A549 (cell line): ENCODE measurements at places on chromosomes 2 and 18. TPM values are rescaled to one million over a fixed set of nuclear protein-coding genes. Genes with fewer than 3 reads are reported as not detected.

- DNase-seq = no peak
Measured at GRCh38 chr2:121902171-121902591, 146.7 kb downstream of the TSN start.

- DNase-seq = no peak
Measured at GRCh38 chr2:241241669-241242068, 53.2 kb downstream of the ANO7 start.

DNA sequence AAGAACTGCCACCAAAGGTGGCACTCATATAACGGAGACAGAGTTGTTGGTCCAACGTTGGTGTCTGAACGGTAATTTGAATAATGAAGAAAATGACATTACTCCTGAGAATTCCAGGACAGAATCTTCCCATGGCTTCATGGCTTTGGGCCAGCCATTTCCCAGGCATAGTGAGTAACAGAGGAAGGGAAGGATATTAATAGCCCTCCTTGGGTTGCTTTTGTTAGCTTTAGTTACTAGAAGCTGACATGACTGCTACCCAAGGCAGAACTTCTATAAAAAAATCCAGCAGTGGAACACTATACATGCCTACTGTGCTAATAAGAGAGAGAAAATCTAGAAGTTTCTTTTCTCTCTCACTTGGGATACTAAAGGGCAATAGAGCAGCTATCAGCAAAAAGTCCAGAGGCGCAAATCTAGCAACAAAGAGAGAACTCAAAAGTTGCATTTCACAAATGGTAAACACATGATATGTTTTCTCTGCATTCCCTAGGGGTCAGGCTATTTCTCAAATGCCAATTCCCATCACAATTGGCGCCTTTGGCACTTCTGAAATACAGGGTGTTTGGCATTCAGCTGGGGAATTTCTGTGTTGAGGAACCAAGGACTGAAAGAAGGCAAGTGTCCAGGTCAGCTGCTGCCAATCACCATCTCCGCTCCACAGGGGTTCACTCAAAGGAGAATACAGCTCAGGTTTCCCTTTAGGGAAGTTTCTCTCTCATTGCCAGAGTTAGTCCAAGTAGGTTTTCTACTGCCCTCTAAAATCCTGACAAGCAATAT is 160.8 kb upstream of the KYNU start:
- no peak for DNase-seq

DNA sequence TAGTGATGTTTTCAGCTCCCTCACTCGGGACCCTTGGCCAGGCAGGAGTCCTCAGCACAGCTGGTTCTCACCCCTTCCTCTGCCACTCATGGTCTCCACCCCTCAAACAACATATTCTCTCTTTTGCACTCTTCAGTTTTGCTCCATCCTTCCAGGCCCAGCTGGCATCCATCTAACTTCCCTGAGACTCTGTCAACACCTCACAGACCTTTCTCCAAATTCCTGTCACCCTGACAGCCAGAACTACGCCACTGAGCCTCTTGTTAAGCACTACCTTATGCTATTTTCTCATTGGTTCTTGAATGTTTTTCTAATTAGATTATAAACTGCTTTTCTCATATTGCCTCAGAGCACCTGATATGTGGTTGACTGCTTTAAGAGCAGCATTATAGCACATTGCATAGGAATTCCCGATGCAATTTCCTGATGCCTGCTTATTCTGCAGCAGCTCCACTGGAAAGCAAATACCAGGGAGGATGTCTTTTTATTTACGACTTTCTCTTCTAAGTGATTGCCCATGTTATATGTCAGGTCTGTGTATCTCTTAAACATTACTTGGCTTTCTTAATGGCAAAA is 12.4 kb upstream of the INO80C start:
- DNase-seq = no peak

DNA sequence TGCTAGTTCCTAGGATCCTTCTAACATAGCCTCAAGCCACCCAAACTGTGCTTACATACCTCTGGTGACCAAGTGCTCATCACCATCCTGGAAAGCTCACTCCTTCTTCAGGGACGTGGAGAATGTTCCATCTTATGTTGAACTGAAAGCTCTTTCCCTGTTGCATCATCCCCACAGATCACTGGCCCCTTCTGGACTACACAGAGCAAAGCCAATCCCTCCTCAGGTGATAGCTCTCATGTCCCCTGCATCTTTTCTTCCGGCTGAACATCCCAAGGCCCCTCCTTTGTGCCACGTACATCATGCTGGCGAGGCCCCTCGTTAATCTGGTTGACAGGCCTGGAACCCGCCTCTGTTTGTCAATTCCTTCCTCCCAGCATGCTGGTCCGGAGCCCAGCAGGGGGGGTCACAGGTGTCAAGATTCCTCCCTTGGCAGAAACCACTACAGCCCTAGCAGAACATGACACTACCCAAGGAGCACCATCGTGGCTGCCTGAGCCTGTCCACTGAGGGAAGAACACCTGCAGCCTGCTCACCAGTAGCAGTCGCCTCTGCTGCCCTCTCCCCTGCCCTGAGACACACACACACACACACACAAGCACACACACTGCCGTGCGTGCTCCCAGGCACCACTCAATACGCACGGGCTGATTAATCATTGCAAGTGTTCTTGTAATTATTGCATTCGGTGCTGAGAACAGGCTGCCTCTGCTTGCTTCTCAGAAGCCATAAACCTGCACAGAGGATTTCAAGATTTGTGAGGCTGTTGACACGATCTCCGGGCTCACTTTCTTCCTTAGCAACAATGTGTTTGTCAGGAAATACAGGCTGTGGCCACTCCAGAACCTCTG is 6.3 kb upstream of the KCNK3 start:
- DNase-seq = no peak

DNA sequence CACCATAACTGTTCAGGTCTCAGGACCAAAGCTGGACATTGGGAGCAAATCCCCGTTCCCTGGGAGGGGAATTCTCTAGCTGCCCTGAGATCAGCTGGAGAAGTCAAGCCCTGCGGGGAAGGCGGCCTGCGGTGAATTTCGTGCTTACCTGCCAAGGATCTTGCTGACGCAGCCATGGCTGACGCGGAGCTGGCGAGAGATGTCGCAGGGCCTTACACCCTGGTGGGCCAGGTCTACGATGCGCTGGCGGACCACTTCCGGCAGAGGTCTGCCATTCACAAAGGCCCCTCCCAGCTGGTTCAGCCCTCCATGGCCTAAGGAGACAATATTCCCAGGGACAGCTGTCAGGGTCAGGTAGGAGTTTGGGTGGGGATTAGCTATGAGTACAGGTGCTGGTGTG is 32.1 kb downstream of the PAX8 start:
- DNase-seq = no peak

GRCh38 chr18:56431551-56431950 is 206.8 kb downstream of the TXNL1 start:
- no peak for DNase-seq

The ABCG8 gene
- polyA plus RNA-seq = not detected in 3 replicates

- no peak for DNase-seq
Measured at GRCh38 chr2:105371810-105372209, 27.0 kb downstream of the FHL2 start.

DNA sequence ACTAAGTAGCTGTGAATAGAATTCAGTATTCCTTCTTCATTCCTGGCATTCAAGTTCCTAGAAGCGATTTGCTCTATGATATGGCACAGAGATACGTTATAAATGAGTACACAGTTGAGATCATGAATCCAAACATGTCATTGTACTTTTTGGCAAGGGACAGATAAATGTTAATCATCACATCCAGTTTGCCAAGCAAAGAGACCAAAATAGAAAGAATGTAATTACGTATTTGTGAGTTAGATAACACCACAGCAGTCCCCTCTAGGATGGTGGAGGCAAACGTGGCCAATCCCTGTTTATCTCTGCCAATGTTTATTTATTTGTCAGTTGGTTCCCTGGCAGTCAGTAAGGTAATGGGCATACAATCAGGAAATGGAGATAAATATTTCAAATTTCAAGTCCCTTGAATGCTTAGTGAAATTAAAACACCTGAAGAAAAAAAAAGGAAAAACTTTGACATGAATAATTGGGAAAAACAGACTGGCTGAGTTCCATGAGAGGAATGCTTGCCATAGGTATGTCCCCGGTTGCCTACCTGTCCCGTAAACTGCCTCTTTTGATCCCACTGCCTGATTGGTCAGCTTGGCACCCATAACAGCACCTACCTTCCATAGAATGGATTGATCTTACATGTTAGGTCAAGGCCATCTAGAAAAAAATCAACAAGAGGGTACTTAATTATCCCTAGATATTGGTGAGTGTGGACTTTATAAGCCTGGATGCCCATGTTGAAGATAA is 451.1 kb upstream of the NETO1 start:
- DNase-seq = peak; percentile 72

DNA sequence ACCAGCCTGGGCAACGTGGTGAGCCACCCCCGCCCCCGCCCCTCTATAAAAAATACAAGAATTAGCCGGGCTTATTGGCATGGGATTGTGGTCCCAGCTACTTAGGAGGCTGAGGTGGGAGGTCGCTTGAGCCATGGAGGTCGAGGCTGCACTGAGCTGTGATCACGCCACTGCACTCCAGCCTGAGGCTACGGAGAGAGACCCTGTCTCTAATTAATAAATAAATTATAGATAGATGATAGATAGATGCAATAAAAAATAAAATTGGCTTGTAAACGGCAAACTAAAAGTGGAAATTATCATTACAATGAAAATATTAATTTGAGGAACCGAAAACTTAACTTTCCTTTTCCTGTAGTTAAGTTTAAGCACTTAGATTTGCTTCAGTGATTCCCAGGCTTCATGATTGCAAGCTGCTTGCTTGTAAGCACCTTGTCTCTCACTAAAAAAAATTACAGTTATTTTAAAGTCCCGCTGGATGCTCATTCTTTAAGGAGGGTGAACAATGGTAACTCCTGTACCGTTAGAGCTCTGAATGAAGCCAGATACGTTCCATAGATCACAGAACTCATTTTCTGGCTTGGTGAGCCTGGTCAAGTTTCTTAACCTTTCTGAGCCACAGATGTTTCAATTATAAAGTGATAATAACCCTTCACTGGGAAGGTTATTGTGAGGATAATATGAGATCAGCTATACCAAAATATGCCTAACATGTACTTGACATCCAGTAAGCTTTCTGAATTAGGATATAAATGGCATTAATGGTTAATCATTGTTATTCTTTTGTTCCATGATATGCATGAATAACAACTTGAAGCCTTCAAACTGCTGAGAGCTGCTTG is 9.3 kb upstream of the NARS1 start:
- no peak for DNase-seq

- no peak for DNase-seq
Measured at GRCh38 chr2:10166676-10167292, 44.2 kb downstream of the RRM2 start.

- DNase-seq = no peak
Measured at GRCh38 chr2:133570542-133570941, 2.3 kb upstream of the NCKAP5 start.

The CRYGC gene
- polyA plus RNA-seq = not detected in 3 replicates

DNA sequence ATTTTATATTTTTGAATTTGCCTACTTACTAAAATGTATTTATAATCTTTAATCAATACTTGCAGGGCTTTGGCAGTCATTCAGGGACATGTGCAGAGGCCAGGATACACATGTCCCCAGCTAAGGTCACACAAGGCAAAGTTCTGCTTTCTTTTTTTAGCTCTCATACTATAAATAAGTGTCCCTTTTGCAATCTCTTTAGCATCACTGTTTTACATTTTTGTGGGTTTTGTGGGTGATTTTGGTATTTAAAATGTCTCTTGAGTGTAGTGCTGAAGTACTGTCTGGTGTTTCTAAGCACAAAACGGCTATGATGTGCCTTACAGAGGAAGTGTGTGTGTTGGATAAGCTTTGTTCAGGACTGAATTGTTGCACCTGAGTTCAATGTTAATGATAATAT is 309.0 kb upstream of the GULP1 start:
- no peak for DNase-seq

The SP140 gene
- polyA plus RNA-seq = 0.24 TPM in 1 of 3 replicates, not detected in the others

GRCh38 chr2:109027702-109028101 is 38.7 kb upstream of the EDAR start:
- DNase-seq = no peak

The OST4 gene
- 809 to 921 TPM (median 880 TPM) in 3 replicates for polyA plus RNA-seq

The LOXHD1 gene
- polyA plus RNA-seq = not detected in 3 replicates

The TTN gene
- not detected in 3 replicates for polyA plus RNA-seq

DNA sequence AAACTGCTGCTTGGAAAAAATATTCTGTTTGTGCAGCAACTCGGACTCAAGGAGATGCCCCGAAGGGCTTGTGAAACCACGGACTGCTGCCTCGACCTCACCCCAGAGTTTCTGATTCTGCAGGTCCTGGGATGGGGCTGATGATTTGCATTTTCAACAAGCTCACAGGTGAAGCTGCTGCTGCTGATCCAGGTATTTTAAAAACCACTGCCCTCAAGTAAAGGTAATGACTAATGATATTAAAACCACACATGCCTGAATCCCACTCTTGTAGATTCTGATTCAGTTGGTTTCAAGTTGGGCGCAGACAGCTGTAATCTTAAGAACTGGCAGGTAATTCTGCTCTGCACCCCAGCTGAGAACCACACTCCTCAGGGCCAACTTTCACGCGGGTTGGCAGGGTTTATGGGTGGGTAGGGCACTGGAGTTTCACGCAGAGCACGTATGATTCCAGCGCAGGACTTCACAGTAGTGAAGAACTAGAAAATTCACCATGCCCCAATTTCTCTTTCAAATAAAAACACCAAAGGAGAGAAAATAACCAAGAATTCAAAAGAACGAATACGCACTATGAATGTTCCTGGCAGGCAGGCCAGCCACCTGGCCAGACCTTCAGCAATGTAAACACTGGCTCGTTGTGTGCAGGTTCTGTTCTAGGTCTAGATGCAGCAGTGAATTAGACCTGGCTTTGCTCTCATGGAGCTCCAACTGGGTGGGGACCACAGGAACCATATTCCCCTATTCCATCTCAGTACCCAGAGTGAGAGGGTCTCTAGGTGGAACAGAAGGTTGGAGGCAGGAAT is 74.6 kb upstream of the ZFP36L2 start:
- no peak for DNase-seq

The GKN1 gene
- polyA plus RNA-seq = 0.45 to 0.90 TPM (median 0.45 TPM) in 3 replicates

The NEUROD1 gene
- polyA plus RNA-seq = not detected in 3 replicates

DNA sequence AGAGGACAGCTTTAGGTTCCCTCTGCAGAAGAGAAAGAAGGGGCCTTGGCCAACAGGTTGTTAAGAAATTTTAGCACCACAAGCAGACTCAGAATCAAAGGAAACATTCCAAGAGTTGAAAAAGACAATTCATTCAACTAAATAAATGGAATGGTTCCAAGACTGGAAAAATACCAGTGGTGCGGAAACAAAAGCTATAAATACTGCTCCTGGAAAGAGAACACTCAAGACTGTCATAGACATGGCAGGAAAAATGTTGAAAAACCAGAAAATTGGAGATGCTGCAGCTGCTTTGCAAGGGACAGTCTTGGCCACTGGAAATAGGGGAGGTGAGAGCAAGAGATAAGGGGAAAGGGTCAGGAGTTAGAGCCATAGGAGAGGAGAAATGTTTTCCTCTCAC is 312.7 kb upstream of the CYRIA start:
- no peak for DNase-seq
